Cortex of kidney (tissue), 1 donor: ENCODE measurements at places on chromosomes 4 and X.

GRCh38 chr4:13367244-13367643 is 116.9 kb downstream of the RAB28 start:
- DNase-seq: no peak

DNA sequence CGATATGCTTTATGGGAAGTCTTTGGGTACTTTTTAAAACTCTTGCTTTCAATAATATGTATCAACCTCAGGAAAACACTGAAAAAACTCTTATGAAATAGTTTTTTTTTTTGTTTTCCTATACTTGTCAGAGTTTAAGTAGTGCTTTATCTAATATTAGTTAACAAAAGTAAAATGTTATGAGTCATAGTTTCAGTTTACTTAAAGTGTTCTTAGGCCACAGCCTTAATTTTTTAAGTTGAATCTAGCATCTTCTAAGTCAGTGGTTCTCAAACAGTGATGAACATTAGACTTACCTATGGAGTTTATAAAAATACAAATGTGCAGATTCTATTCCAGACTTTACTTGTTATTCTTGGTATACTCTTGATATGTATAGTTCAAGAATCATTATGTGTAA is 26.3 kb upstream of the ADGRL3 start:
- no peak for DNase-seq

DNA sequence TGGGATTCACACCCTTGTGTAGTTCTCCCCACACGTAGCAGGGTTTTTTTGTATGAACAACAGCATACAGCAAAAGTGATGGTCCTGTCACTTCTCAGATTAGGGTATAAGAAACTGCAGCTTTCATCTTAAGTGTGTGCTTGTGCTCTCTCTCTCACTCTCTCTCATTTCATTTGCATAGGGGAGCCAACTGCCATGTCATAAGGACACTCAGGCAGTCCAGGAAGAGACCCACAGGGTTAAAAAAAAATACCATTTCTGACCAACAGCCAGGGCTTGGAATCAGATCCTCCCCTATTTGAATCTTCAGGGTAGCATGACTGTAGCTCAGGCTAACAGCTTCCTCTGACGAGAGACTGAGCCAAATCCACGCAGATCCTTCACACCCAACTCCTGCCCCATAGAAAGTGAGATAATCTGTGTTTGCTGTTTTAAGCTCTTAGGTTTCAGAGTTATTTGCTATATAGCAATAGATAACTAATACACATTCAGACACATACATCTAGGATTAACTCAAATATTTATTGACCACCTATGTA is 331.2 kb downstream of the PAPSS1 start:
- no peak for DNase-seq

- DNase-seq: no peak
Measured at GRCh38 chr4:94940520-94940908, 182.8 kb downstream of the BMPR1B start.

GRCh38 chrX:118802857-118803256 is 20.8 kb upstream of the ZCCHC12 start:
- DNase-seq: no peak

DNA sequence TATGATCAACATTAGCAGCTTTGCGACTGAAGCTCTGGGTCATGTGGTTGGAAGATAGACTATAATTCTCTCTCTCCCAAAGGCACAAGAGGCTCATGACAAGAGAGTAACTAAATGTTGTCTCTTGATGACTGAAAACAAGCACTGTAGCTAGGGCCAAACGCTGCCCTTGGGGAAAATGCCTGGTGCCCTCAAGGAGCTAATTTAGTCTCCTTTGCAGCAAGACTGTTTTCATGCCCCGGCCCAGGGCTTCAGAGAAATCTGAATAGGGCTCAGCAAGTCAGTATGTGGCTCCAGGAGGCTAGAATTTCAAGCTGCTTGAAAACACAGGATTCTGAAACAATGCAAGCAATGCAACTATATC is 411.9 kb downstream of the GPAT3 start:
- no peak for DNase-seq

DNA sequence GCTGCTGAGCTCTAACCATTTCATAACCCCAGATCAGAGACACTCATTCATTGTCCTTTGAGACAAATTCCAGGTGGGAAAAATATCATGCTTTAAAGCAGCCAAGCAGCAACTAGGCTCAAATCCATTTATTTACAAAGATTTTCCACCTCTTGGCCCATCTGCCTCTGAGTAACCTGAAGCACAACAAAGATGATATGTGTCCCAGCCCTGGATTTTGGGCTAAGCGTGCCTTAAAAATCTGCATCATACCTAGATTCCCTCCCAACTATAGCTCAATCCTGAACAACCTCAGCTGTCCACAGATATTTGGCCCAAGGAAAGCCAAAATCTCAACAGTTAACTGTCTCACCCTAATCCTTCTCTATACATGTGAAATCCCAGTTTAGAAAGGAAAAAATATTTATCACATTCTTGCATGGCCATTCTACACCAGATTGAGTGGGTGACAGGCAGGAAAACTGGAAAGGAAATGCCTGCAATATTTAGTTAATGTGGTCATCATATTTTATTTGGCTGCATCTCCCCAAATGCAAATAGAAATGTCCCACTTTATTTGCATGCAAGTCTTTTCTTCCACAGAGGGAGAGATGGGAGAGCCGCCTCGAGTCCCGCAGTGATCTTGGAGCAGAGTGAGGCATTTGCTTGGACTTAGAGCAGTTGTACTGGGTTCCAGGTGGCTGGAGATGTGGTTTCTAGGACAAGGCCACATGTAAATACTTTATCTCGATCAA is 146.4 kb upstream of the EOLA2 start:
- no peak for DNase-seq

DNA sequence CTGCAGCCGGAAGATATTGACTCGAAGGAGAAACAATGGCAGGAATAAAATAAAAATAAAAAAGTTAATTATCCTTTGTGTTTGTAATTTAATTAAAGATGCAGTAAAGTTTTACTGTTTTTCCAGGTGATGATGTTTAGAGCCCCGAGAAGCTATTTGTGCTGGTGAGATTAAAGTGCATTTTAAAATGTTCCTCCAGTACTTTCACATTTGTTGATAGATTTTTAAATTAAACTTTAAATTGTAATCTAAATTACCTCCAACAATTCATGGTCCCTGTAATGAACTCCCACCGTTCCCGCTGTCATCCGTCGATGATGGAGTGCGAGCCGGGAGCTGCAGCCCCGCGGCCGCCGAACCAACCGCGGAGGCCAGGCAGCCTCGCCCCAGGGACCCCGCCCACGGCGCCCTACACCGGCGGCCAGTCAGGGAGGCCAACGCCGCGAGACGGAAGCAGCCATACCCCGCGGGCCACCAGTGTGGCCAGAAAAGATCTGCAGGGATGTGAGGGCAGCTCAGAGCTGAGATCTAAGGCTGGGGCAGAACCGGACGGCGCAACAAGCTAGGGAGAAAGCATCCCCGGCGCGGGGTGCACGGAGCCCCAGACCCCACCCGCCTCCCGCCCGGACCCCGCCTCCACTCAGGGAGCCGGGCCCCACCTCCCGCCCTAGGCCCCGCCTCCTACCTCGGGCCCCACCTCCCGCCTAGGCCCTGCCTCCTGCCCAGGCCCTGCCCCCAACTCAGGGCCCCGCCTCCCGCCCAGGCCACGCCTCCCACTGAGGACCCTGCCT is 104.0 kb downstream of the FAM53A start:
- DNase-seq: no peak

GRCh38 chrX:23742174-23742696 is 841 bp downstream of the ACOT9 start:
- no peak for DNase-seq

DNA sequence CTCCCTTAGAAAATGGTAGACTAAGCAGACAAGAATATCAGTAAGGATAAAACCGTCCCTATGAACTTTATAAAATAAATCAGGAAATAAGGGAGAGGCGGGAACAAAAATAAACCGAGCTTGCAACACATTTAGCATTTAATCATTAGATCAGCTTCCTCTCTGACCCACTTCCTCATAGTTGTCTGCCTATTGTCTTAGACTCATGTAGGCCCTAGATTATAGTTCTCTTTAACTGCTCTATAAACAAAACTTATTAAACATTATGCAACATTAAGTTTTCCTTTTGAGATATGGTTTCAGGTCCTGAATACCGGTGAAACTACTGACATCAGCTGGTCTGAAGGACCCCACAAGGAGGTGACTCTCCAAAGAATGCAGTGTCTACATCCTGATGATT is 15.8 kb upstream of the SRD5A3 start:
- DNase-seq: no peak

GRCh38 chr4:149296084-149296483 is 519.6 kb downstream of the IQCM start:
- DNase-seq: no peak

DNA sequence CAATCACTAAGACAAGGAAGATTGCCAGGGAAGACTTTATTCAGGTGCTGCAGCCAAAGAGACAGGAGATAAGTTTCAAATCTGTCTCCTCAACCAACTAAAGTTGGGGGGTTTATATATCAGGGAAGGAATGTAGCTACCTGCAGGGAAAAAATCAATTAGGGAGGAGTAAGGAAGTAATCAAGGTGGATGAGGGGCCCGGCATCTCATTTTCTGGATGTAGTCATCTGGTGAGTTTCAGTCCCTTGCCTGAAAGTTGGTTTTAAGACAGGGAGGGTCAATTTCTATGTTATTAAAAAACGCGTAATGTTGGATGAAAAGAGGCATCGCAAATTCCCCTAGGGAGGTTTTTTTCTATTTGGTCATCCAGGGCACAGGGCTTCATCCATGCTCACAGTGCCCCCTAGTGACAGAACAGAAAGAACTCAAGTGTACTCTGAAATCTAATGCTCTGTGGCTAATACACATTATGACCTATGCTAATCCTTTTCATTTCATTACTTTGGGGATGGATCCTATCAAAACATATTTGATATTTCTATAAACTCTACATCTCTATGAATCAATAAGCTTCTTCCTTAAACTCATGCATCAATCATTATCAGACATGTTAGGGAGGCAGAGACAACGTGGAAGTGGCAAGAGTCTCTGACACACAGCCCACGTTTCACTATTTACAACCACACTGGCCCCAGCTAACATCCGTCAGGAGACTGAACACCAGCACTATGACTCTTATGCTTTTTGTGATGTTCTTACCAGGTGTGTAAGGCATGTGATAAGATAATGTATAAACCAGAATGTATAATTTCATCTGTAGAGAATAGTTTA is 1577.0 kb upstream of the TENM3 start:
- DNase-seq: no peak

DNA sequence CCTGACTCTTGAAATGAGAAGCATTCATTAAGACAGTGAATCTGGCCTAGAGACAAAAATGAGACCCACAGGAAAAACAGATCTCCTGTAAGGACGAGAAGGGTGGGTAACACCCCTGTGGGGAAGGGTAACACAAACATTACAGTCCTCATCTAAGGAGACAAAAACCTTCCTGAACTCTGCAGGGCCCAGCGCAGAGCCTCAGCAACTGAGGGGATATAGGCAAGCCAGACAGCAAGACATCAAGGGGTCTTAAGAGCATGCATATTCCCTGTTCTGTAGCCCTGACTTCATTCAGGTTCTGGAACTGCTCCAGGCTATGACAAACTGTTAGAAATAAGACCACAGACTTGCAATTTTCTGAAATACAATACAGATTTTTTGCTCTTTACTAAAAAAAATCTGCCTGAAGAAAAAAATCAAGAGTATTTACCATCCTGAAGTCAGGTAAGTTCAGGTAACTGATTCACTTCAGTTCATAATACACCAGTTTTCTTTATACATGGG is 15.5 kb downstream of the COX18 start:
- no peak for DNase-seq

GRCh38 chrX:69298466-69299140 is 133.3 kb upstream of the PJA1 start:
- DNase-seq: no peak
